GOT3 (cell line): ENCODE measurements at places on chromosomes 2 and 18.

DNA sequence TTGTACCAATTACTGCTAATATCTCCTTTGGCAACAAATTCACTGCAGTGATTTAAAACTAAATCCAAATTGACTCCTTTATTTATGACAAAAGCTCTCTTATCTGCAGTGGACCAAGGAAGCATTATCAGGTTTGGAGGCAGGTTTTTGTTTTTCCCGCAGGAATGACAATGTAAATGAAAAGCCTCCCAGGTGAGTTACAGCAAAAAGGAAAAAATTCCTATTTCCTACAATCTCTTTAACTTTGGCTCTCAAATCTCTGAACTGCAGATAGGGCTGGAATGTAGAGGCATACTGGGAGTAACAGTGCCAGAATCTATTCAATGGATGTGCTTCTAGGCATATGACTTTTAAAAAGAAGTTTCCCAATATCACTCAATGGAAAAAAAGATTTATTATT, 28.9 kb upstream of the LRP2 start:
- DNase-seq: no peak

- DNase-seq: no peak
Measured at GRCh38 chr2:29082804-29083495, 8.6 kb upstream of the PCARE start.

- no peak for DNase-seq
Measured at GRCh38 chr2:41935002-41935401, 112.8 kb upstream of the PKDCC start.

- no peak for DNase-seq
Measured at GRCh38 chr2:239292531-239292930, 108.3 kb downstream of the HDAC4 start.

DNA sequence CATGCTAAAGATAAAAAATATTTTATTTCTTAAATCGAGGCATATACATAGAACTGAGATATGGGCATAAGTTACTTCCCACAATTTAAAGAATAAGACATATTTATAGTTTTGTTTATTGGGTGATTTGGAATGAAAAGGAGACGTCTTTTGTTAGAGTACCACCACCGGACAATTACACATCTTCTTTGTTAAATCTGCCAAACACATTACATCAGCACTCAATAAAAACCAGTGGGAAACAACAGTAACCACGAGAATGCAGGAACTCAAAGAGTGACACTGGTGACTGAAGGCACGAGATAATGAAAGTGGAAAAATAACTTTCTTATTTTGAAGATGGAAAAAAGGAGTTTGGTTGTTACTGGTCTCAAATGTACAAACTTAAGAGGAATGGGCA, 92.6 kb upstream of the TFCP2L1 start:
- DNase-seq: no peak

DNA sequence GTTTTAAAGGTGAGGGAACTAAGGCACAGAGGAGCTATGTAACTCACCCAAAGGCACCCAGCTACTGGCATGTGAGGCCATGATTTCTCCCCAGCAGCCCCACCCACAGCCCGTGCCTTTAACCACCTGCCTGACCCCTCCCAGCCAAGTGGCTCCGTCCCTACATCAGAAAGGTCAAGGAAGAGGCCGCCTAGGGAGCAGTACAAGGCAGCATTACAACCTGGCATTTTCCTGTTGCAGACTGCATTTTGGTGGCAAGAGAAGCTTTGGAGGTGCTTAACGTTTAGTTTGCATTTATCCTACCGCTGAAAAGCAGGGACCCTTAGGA, 17.5 kb downstream of the STEAP3 start:
- no peak for DNase-seq

- DNase-seq: no peak
Measured at GRCh38 chr2:200137271-200137670, 169.2 kb upstream of the SPATS2L start.

DNA sequence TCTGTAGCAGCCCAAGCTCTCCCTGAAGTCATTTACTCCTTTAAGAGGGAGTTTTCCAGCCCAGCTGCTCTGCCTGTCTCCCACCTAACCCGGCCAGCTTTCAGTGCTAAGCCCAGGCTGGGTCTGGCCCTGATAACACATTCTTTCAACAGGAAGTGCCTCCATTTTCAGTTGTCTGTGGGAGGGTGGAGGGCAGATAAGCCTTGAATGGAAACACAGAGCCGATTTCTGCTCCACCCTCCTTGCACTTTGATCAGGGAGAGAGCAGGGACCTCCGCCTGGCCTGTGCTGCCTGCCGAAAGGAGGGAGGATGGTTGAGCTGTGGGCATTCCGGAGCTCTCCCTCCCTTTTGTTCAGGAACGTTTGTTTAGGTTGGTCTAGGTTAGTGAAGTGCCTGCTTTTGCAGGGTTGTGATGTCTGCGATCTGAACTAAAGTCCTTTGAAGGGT, 24.8 kb downstream of the GATA6 start:
- DNase-seq: no peak
